AG04449 (cell line): ENCODE measurements at places on chromosomes 6 and 20.
A peak's percentile ranks its signal among the peaks of the same experiment; 100 is the strongest.

DNA sequence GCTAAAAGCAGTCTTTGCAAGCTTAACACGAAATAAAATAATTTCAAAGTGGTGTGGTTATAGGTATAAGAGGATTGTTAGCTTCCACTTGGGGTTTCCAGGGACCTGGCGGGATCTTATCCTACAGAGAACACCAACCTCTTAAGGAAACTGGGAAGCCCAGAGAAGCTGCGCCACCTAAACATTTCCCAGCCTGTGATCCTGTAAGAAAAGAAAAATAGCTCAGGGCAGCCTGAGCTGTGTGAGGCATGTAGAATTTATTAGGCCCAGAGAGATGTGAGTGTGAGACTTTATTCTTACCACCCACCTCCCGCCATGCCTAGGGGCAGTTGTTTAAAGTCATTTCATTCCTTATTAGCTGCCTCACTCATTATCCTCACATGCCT is 54.1 kb downstream of the CCN2 start:
- no peak for DNase-seq

GRCh38 chr20:1505361-1505760 is 14.1 kb upstream of the SIRPB2 start:
- no peak for DNase-seq

- peak; percentile 19 for DNase-seq
Observed at GRCh38 chr6:119533603-119534279, 184.2 kb upstream of the MAN1A1 start.

GRCh38 chr6:136757150-136757549 is 35.1 kb downstream of the MAP3K5 start:
- no peak for DNase-seq

DNA sequence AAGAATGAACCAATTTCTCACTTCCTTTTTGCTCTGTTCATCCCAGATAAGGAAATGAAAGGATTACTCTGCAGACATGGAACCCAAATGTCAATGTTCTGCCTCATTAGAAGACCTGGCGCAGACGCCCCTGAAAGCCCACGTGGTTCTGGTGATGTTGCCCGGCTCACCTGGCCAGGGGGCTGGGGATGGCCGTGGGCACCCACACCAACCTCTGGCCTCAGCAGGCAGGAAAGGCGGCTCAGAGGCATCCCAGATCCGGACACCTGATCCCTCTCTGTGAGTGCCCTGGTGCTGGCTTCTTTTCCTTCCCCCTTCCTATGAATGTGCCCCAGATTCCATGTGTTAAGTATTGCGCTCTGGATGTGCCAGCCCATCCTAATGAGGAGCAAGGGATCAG is 33.6 kb downstream of the CDH4 start:
- DNase-seq = no peak

GRCh38 chr20:37315452-37316110 is 26.1 kb downstream of the MANBAL start:
- DNase-seq = no peak

- DNase-seq = no peak
Observed at GRCh38 chr6:162118706-162119105, 608.9 kb downstream of the PRKN start.

DNA sequence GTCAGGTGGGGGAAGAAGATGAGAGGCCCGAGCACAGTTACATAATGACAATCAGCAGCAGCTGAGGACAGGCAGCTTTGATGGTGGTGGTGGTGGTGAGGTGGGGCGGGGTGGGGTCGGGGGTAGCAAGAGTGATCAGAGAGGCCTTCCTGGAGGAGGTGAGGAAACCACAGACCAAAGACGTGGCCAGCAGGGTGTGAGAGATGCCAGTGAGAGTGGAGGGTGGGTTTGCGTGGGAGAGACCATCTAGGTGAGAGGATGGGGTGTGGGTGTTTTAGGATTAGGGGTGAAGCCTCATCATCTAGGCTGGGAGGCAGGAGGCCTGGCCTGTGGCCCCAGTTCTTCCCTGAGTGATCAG is 76.0 kb upstream of the TOX2 start:
- no peak for DNase-seq

DNA sequence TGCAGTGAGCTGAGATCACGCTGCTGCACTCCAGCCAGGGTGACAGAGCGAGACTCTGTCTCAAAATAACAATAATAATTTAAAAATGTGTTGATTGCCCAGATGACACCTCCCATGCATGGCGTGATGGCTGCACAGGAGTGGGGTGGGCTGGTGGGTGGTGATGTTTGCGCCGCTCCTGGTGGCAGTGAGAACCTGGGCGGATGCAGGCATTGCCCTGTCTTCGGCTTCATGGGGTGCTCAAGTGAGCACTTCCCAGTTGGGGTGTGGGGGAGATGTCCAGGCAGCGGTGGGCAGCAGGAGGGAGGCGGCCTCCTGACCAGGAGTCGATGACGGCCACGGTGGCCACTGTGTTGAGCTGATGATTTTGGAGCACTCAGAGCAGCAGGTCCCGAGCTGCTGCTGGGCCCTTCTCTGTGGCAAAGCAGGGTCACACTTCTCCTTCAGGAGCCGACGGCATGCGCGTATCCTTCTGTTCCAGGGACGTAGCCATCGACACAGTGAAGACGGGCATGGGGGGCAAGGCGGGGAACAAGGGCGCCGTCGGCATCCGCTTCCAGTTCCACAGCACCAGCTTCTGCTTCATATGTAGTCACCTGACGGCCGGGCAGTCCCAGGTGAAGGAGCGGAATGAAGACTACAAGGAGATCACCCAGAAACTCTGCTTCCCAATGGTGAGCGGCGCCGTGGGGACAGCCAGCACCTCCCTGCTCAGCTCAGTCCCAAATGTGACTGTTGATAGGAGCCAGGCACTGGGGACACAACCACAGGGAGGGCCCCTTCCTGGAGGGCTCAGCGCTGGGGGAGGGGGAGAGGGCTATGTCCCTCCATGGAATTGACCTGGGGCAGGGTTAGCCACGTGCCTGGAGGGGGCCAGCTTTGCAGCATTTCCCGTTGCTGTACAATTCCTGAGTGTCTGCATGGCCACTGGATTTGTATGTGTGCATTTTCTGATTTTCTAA is 89.7 kb downstream of the SYNJ2 start:
- no peak for DNase-seq

- no peak for DNase-seq
Observed at GRCh38 chr20:2610941-2611720, 41.3 kb upstream of the NOP56 start.

DNA sequence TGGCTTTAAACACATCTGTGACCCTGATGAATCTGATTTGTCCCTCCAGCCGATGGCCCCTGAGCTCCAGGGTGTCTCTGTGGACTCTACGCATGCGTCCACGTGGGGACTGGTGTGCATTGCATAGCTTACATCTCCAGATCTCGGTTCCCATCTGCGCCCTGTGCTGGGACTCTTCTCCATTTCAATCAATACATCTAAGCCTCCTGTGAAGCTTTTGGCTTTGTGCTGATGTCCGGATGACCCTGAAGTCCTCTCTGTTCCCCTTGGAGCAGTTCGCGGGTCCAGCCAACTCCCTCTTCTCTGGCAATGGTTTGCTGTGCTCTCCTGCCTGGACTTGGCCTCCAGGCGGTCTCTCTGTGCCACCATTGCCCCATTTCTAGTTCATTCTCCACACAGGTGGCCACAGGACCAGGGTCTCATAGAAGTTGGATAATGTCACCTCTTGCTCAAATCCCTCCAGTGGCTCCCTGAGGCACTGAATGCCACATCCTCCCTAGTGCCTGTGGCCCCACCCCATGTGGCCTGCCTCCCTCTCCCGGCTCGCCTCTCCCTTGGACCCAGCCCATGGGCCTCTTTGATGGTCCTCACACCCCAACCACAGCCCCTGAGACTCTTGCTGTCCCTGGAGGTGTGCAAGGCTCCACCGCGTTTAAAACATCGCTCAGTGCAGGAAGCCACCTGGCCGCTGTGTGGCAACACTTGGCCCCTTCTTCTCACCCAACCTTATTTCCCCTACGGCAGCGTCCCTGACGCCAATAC is 155.4 kb downstream of the SYCP2 start:
- no peak for DNase-seq

GRCh38 chr6:25601800-25602673 is 50.0 kb upstream of the SCGN start:
- DNase-seq = peak; percentile 7

DNA sequence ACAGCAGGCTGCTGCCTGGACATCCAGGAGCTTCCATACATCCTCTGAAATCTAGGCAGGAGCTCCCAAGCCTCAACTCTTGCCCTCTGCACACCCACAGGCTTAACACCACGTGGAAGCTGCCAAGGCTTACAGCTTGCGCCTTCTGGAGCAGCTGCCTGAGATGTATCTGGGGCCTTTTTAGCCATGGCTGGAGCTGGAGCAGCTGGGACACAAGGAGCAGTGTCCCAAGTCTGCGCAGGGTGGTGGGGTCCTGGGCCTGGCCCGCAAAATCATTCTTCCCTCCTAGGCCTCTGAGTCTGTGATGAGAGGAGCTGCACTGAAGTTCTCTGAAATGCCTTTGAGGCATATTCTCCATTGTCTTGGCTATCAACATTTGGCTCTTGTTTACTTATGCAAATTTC is 255.0 kb downstream of the DLL1 start:
- no peak for DNase-seq

GRCh38 chr6:89242574-89243330 is 25.6 kb upstream of the GABRR1 start:
- peak; percentile 28 for DNase-seq

GRCh38 chr6:85395746-85396145 is 54.1 kb upstream of the NT5E start:
- no peak for DNase-seq

DNA sequence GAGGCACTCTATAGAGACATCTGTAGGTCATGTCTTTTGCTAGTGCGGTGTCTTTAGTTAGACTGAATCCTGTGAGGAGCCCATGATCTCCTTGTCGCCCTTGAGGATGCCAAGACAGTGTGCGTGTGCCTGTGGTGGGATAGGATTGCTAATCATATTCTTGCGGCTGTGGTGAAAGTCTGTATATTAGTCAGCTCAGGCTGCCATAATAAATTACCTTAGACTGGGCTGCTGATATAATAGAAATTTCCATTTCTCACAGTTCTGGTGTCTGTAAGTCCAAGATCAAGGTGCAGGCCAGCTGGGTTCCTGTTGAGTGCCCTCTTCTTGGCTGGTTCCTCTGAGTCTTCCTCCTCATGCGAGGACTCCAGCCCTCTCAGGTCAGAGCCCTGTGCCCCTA is 141.2 kb downstream of the JARID2 start:
- no peak for DNase-seq

GRCh38 chr20:24102749-24103333 is 114.3 kb upstream of the GGTLC1 start:
- DNase-seq = no peak

DNA sequence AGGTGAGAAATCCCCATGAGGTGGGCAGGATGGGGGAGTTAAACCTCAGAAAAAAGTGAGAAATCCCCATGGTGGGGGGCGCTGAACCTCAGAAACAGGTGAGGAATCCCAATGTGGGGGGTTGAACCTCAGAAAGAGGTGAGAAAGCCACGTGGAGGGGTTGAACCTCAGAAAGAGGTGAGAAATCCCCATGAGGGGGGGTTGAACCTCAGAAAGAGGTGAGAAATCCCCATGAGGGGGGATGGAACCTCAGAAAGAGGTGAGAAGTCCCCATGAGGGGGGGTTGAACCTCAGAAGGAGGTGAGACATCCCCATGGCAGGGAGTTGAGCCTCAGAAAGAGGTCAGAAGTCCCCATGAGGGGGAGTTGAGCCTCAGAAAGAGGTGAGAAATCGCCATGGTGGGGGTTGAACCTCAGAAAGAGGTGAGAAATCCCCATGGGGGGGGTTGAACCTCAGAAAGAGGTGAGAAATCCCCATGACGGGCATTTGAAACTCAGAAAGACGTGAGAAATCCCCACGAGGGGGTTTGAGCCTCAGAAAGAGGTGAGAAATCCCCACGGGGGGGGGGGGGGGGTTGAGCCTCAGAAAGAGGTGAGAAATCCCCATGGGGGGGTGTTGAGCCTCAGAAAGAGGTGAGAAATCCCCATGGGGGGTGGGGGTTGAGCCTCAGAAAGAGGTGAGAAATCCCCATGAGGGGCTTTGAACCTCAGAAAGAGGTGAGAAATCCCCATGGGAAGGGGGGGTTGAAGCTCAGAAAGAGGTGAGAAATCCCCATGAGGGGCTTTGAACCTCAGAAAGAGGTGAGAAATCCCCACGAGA is 14.3 kb upstream of the GOPC start:
- DNase-seq = no peak

DNA sequence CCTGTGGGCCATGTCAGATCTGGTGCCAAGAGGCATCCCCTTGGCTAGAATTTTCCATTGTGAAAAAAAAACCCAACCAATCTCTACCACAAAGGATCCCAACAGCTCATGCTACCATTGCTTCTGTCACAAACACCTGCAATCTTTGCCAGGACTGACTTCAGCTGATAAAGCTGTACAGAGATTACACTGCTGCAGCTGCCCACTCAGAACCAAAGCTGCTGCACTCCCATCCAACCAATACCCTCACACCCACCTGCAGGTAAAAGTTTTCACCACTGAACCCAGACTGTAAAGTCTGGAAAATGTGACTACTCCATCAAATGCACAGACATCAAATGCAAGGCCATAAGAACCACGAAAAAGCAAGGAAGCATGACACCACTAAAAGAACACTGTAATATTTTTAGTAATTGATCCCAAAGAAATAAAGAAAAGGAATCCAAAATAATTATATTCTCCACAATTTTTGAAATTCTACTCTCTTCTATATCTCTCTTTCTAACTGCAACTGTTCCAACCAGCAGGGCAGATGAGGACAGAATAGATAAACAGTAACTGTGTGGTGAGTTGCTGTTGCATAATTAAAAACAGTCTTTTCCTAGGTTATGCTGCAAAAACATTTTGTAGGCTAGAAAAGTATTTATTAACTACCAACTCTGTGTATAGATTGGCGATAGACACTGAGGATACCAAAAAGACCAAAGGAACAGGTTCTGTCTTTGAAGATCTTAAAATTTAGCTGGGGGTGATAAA is 128.0 kb upstream of the MCHR2 start:
- no peak for DNase-seq

DNA sequence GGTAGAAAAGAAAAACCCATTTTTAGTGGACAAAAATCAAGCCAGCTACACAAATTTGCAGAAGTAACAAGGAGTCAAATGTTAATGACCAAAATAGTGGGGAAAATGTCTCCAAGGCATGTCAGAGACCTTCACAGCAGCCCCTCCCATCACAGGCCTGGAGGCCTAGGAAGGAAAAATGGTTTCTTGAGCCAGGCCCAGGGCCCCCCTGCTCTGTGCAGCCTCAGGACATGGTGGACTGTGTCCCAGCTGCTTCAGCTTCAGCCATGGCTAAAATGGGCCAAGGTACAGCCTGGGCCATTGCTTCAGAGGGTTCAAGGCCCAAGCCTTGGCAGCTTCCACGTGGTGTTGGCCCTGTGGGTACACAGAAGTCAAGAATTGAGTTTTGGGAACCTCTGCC is 82.5 kb upstream of the CLVS2 start:
- DNase-seq = no peak

GRCh38 chr6:151052021-151052646 is 186.6 kb downstream of the MTHFD1L start:
- no peak for DNase-seq

- no peak for DNase-seq
Observed at GRCh38 chr6:20180935-20181334, 31.3 kb downstream of the MBOAT1 start.
